ENCODE measurements at places on chromosomes 12 and 14.

DNA sequence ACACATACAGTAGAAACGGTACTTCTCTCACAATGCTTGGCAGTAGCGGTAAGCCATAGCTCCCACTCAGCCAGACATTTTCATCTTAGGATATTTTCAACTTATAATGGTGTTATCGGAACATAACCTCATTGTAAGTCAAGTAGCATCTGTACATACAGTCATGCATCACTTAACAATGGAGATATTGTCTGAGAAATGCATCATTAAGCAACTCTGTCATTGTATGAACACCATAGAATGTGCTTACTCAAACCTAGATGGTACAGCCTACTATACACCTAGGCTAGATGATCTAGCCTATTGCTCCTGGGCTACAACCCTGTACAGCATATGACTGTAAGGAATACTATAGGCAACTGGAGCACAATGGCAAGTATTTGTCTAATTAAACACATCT, 40.8 kb downstream of the RPS6KA5 start:
- DNase-seq: no peak

- DNase-seq: no peak
Observed at GRCh38 chr14:89187501-89187900, 229.5 kb downstream of the FOXN3 start.

DNA sequence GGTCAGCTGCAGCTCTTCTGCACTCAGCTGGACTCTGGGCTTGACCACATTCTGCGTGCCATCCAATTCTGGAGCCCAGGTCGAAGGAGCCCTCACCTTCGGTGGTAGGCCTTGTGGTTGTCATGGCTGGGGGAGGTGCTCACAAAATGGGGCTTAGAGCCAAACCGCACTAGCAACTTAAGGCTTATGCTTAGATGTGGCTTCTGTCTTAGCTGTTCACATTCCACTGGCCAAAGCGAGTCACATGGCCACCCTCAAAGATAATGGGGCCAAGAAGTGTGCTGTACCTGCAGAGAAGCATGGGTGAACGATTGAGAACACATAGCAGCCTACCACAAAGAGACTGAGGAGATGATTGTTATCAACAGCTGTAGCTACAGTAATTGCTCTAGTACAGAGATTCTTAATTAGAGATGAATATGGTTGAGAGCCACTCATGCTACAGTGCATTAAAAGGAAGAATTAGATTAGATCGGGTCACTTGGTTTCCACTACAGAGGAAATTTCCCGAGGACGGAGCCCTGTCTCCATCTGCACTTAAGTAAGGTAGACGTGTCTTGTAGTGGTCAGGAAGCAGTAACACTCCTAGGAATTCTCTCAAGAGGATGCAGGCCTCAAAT, 334.6 kb upstream of the FKBP4 start:
- no peak for DNase-seq

- no peak for DNase-seq
Observed at GRCh38 chr14:56378475-56378877, 201.1 kb upstream of the TMEM260 start.

DNA sequence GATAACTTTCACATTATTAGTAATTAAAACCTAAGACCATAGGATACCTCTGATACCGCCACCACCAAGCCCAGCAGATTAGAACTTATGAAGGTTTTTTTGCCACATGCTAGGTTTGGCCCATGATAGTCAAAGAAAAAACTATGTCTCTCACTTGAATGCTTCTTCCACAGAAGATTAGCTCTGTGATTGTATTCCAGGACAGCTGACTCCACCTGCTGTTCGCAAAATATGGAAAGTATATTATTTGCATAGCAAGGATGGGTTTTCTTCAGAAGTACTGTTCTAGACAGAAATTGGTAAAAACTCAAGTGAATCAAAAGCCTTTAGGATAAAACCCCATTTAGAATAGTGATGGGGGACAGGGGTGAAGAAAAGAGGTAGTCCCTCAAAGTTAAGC, 42.2 kb downstream of the PPFIBP1 start:
- no peak for DNase-seq

DNA sequence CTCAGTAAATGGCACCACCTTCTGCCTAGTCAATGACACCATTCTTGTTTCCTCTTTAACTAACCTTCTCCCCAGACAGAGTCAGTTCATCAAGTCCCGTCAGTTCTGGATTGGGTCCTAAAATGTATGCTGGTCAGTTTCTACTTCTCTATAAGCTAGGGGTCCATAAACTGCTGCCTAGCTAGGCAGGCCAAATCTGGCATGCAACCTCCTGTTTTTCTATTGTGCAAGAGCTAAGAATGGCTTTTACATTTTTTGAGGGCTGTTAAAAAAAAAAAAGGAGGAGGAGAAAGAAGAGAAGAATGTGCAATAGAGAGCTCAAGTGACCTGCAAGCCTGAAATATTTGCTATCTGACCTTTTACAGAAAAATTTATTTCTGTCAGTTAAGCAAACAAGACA, 6.4 kb upstream of the TMED10 start:
- DNase-seq: no peak

GRCh38 chr12:8936735-8937134, 12.7 kb downstream of the M6PR start:
- DNase-seq: no peak

GRCh38 chr12:62886796-62887195, 48.2 kb downstream of the PPM1H start:
- DNase-seq: no peak

DNA sequence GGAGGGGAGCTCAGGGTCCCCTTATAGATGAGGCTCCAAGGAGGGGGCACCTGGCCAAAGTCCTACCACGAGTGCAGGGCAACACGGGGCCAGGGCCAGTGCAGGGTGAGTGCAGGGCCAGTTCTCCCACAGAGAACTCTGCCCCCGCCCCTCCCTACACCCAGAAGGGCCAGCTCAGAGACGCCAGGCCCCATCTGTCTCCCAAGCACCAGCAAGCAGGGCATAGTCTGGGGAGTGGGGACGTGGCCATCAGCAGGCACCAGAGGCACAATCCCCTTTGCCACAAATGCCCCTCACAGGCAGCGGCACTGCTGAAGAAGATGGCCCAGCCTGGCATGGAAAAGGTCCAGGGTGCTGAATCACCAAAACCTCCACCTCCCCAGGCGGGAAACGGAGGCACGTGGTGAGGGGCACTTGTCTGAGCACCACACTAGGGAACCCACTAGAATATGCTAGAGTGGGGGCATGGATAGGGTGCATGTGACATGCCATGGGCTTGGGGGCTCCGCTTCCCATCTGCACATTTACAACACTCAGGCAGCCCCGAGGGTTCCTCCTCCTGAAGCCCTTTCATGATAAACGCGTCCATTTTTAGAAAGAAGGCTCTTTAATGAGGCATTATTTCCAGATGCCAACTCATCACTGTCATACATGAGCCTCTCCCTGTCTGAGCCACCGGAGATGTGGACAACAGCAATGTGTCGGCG, 17.8 kb downstream of the CCDC85C start:
- no peak for DNase-seq

- no peak for DNase-seq
Observed at GRCh38 chr14:81533212-81533535, 479 bp downstream of the SEL1L start.

DNA sequence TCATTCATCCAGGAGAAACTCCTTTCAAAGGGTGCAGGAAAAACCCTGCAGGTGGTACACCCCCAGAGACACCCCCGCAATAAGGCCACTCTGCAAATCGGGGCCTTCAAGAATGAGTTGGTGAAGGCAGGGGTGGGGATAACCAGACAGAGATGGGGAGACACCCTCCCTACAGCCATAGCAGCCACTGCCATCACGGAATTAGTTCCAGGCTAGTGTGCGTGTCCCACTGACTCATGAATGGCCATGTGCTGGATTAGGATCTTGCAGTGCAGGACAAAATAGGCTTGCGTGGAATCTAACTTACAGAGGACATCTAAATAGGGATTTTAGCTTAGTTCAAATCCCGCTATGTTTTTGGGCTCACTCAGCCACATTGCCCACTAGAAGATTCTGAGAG, 37.8 kb downstream of the SPRING1 start:
- no peak for DNase-seq

GRCh38 chr12:80778005-80778541, 61.4 kb downstream of the MYF5 start:
- DNase-seq: peak; percentile 80

- DNase-seq: no peak
Observed at GRCh38 chr12:124569375-124570148, 2.1 kb upstream of the NCOR2 start.

DNA sequence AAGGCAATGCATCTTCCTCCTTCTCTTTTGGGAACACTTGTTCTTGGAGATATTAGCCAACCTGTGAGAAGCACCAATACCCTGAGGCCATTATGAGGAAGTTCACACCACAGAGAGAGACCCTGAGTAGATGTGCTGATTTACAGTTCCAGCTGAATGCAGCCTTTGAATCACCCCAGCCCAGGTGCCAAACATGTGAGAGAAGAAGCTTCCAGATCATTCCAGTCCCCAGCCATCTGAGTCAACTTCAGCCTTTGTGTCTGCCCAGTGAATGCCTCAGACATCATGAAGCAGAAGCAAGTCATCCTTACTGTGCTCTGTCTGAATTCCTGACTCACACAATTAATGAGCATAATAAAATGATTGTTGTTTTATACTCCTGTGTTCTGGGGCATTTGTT, 25.1 kb downstream of the C12orf42 start:
- DNase-seq: no peak

- no peak for DNase-seq
Observed at GRCh38 chr12:116247377-116247776, 30.1 kb downstream of the MED13L start.

DNA sequence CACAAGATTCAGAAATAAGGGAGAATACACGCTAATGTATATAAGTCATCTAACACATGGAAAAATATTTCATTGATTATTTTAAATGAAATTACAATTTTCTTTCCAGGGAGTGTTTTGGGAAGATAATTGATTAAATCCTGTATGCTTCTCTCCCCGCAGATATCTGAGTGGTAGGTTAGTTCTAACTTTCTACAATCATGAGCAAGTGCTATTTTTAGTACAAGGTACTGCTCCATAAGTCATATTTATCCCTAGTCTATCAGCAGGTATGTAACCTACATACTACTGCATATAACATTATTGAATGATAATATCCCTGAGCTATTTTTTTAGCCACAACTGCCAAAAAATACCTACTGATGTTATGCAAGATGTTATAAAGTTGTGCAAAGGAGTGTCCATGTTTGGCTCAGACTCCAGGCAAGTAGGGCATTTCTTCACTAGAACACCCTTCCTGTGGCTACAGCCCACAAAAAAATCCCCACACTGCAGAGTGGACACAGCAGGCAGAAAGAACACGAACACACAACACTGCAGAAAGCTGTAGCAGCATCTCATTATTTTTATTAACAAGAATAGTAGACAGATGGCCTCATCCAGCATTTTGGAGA, 87.0 kb downstream of the SEC23A start:
- no peak for DNase-seq

DNA sequence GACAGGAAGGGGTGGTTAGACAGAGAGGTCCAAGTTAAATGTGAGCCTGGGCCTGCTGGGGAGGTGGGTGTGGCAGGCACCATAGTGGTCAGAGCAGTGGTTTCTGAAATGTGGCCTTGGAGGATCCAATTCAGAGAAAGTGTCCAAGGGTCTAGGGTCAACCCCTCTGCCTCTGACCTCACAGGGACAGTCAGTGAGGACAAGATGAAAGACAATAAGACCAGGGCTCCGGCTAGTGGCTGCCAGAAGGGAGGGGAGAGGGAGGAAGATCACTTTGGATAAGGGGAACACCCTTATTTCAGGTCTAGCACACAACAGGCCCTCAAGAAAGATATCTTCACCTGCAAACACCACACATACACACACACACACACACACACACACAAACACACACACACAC, 335.1 kb downstream of the MED13L start:
- DNase-seq: no peak

GRCh38 chr14:54174457-54174856, 217.8 kb upstream of the BMP4 start:
- DNase-seq: no peak

DNA sequence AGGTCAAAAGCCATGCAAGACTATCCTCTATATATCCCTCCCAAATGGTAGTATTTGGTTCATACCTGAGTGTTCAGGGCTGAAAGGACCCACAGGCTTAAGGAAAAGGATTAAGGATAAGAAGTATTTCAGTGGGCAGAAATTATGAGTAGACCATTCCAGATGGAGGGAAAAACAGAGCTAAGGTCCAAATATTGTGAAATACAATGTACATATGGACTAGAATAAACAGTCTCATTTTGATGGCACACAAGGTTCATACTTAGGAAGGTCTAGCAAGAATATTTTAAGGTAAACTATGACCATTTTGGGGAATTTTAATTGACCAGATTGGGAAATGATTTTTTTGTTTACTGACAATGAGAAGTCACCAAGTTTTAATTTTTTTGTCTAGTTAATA, 124.6 kb downstream of the PRKD1 start:
- no peak for DNase-seq

DNA sequence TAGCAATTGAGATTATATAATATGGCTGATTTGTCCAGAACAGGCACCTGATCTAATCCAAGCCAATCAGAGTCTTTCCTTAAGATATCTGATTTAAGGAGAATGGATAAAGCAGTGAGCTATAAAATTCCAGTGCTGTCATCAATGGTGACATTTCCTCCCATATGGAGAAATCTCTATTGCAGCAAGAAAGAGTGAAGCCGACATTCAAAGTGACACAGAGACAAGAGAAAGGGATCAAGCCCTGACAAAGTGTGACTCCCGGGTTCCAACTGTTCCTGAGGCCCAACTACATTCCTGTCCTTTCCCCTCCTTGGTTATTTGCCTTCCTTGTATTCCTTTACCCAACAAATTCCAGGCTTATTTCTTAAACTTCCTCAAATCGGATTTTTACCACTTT, 430.0 kb upstream of the SOX5 start:
- DNase-seq: no peak

GRCh38 chr12:20868277-20868676, 57.8 kb downstream of the SLCO1B3 start:
- no peak for DNase-seq

DNA sequence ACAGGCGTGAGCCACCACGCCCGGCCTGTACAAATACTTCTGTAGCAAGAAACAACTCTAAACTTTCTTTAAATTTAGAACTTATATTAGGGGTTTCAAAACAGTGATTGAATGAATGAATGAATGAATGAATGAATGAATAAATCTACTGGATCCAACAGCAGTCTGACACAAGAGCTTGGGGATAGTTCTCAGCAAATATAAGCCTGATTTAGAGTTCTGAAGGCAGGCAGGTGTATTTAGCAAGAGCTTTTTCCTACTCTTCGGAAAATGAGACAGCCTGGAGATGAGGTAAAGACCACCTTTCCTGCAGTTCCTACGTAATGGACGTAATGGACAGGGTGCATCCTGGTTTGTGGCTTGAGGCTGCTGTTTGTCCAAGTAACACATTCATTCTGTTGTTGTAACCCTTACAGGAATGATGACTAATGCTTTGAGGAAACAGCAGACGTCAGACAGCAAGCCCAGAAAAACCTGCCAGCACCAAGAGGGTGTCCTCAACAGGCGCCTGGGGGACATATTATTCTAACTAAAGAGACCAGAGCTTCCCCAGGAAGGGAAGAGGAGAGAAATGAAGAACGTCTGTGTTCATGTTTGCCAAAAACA, 277.4 kb upstream of the SOX5 start:
- peak; percentile 89 for DNase-seq

- no peak for DNase-seq
Observed at GRCh38 chr12:43284486-43285158, 267.4 kb downstream of the ADAMTS20 start.

- no peak for DNase-seq
Observed at GRCh38 chr14:28488684-28489083, 277.9 kb upstream of the FOXG1 start.

Data from astrocyte of the cerebellum (primary cell).